ENCODE measurements at places on chromosomes 1 and 21.

DNA sequence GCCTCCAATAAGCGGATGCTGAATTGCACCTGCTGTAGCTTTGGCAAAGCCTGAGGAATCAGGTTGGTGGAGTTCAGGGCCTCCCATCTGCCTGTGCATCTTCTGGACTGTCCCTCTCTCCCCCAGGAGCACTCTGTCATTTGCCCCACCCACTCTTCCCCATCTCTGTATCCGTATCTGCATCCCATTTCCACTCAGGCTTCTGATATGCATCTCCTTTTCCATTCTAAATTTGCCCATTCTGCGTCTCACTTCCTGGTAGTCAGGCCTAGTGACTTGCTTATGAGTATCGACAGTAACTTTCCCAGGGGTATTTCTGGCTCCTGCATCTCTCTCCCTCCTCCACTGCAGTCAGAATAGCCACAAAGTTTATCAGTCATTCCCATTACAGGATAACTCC is 15.6 kb downstream of the MR1 start:
- DNase-seq = no peak

DNA sequence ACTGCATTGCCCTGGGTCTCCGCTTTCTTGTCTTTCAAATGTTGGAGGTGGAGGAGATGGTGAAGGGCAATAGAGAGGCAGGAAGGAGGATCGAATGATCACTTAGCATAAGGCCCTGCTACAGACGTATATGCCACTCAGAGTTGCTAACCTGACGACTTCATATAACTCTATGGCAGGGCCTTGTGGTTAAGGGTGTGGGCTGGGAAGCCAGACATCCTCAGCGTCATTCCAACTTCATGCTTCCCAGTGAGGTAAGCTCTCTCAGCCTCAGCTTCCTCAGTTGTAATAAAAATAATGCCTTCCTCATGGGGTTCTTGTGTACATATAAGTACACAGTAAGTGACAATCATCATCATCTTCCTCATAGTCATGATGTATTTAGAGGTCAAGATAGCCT is 54.6 kb downstream of the CASQ2 start:
- no peak for DNase-seq

- no peak for DNase-seq
Measured at GRCh38 chr1:220221269-220221668, 51.0 kb downstream of the RAB3GAP2 start.

- DNase-seq = no peak
Measured at GRCh38 chr1:44294588-44295007, 60.5 kb downstream of the ERI3 start.

GRCh38 chr1:52142220-52143183 is 613 bp downstream of the ZFYVE9 start:
- peak; percentile 52 for DNase-seq

DNA sequence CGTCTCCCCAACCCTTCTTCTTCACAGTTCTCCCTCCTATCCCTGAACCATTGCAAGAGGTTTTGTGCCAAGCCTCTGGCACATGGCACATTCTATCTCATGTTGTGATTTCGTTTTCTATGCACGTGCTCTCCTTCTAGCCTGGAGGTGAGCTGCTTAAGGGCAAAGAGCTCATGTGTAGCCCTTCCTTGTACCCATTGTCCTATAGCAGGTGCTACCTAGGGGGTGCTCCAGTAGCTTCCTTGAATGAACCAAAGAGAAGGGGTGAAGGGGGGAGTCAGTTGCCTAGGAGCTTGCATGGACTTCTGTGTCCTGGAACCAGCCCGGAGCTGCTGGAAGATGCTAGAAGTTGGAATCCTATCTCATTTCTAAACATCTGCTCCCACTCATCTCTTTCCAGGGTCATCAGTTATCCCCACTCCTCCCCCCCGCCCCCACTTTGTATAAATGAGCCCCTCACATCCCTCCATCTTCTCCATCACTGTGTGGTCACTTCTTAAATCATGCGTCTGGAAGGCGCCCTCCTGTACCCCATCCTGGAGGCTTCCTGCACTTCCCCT is 535 bp upstream of the DISC1 start:
- DNase-seq = no peak

DNA sequence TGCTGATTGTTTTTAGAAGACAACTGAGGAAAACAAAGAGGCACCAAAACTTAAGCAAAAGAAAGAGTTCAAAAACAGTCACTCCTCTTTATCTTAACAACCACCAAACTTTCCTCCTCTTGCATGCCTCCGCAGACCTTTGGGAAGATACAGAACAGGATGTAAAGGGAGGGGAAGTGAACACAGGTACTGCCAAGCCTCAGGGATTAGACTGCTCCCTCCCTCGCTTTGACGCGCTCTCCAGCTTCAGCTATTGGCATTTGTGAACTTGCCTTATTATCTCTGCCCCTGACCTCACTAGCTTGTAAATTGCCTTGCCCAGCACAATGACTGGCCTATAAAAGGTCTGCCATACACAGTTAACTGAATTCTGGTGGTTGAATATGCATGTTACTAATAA is 4.8 kb upstream of the SRP9 start:
- DNase-seq = no peak

DNA sequence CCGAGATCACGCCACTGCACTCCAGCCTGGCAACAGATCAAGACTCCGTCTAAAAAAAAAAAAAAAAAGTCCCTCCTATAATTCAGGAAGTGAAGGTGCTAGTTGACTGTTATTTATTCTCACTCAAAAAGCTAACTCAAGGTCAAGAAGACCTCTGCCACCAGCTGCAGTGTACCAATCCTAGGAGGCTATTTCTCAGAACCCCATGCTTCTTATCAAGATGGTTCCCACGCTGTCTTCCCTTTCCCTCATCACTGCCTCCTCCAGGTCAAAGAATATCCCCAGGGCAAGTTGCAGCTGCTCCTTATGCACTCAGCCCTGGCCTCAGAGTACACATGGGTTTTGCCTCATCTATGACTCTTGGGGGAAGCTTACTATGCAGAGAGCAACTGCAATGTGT is 53.6 kb downstream of the RERE start:
- DNase-seq = peak; percentile 42

GRCh38 chr21:28393279-28393678 is 599.4 kb downstream of the LTN1 start:
- no peak for DNase-seq

GRCh38 chr1:234844479-234845031 is 234.6 kb upstream of the IRF2BP2 start:
- DNase-seq = no peak

DNA sequence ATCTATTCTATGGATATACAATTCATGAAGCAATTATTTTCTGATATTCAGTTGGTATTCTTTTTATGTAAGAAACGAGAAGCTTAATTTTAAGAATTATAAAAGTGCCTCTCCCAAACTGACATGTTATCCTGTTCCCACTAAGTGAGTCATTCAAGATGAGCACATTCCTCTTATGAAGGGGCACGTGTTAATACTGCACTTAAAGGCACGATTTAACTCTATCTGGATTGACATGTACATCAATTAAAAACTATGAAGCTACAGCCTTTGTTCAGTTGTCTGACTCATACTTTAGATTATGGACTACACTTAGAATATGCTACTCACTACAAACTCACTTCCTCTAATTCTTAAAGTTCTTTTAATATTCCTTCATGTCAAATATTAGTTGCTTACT is 111.6 kb downstream of the CYYR1 start:
- DNase-seq = no peak

Data from GM13977 (cell line).